ENCODE measurements at places on chromosomes 2 and 18. TPM values are rescaled to one million over a fixed set of nuclear protein-coding genes. Genes with fewer than 3 reads are reported as not detected.

- H3K36me3 ChIP-seq = peaks cover 10% of the 10 kb centered on the region
- H3K4me3 ChIP-seq = no peak overlapping the region
- DNase-seq = no peak
- H3K27ac ChIP-seq = no peak overlapping the region
These were observed 150.3 kb downstream of the UBR3 start for GRCh38 chr2:169977530-169977929.

ESPNL gene
- total RNA-seq = 0.09 TPM

GKN1 gene
- not detected for total RNA-seq

OSR1 gene
- 15.5 TPM for total RNA-seq

Measured in lower lobe of right lung (tissue), 2 donors.